ENCODE measurements at places on chromosomes 5 and 9. TPM values are rescaled to one million over a fixed set of nuclear protein-coding genes. Genes with fewer than 3 reads are reported as not detected.
A peak's percentile ranks its signal among the peaks of the same experiment; 100 is the strongest.

DNA sequence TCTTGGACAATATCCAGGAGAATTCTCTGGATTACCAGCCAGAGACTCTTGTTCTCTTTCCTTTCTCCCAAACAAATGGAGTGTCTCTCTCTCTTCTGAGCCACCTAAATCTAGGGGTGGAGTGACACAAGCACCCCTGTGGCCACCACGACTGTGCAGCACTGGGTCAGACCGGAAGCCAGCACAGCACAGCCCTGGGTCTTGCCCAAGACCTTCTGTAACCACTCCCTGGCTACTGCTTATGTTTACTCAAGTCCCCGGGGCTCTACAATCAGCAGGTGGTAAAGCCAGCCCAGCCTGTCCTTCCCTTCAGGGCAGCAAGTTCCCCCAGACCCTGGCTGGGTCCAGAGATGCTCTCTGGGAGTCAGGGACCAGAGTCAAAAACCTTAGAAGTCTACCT, 110.0 kb upstream of the TUT7 start:
- no peaks in the 10 kb centered on the region for H3K4me1 ChIP-seq
- no peak overlapping the region for H3K27ac ChIP-seq
- H3K36me3 ChIP-seq, result no peaks in the 10 kb centered on the region

GRCh38 chr9:111037356-111037707, 938 bp downstream of the LPAR1 start:
- H3K4me1 ChIP-seq, result peaks cover 10% of the 10 kb centered on the region
- no peaks in the 10 kb centered on the region for H3K36me3 ChIP-seq
- peaks cover 33% of the 10 kb centered on the region for H3K27me3 ChIP-seq
- no peak for DNase-seq
- no peak overlapping the region for H3K27ac ChIP-seq

DNA sequence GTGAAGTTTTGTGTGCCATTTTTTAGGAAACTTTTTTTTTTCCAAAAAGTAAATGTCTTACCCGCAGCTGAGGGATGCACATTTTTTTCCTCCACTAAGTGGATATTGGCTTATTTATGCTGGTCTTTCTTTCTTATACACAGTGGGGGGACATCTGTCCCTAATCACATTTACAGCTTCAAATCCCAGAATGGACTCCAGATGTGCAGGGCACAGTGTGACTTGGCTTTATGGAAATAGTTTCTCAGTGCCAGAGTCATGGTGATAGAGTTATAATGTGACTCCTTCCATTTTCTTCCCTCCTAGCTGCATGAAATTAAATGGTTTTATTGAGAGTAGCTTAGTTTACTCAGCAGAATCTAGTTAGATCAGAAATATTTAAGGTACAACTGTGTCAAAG, 66.5 kb downstream of the SV2C start:
- no peak overlapping the region for H3K27ac ChIP-seq
- no peak for DNase-seq
- H3K4me1 ChIP-seq, result no peaks in the 10 kb centered on the region
- H3K27me3 ChIP-seq, result peaks cover 7% of the 10 kb centered on the region
- H3K4me3 ChIP-seq, result no peak overlapping the region

GRCh38 chr9:87592554-87593358, 95.1 kb downstream of the DAPK1 start:
- no peak overlapping the region for H3K4me3 ChIP-seq
- DNase-seq, result no peak
- no peaks in the 10 kb centered on the region for H3K27me3 ChIP-seq
- no peaks in the 10 kb centered on the region for H3K4me1 ChIP-seq

DNA sequence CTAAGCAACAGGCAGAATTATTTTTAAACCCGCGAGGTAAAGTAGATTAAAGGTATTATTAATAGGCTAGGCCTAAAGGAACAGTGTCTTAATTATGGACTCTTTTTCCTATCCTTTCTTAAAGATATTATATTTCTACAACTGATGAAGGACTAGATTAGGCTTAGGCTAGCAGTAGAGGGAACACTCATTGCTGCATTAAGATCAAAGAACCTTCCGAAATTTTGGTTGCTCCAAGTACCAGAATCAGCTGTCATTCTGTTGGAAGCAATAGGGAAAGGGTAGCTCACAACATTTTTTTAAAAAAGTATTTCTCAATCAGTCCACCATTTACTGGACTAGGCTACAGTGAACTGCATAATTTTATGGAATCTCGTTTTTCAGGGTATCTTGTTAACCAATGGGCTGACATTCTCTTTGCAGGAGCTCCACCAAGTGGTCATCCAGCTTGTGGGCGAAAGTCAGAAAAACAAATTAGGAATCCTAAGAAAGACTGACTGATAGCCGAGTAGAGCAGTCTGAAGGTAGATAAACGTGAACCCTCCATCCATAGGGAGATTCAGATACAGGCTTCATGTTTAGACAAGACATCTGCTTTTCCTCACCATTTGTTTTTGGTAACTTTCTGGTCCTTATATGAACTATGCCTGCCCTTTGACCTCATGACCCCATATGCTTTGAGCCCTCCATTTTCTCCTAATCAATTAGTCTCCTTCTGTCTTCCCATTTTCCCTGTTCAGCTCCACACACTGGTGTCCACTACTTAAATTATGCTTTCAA, 103.6 kb upstream of the CHD1 start:
- peaks cover 59% of the 10 kb centered on the region for H3K4me1 ChIP-seq
- H3K27me3 ChIP-seq, result no peaks in the 10 kb centered on the region
- DNase-seq, result peak; percentile 54
- H3K27ac ChIP-seq, result peak overlapping the region; percentile 91
- peak overlapping the region; percentile 74 for H3K4me3 ChIP-seq

GRCh38 chr9:12759761-12760160, 15.1 kb upstream of the LURAP1L start:
- H3K27ac ChIP-seq, result no peak overlapping the region
- no peak overlapping the region for H3K4me3 ChIP-seq
- no peaks in the 10 kb centered on the region for H3K4me1 ChIP-seq
- DNase-seq, result no peak
- H3K27me3 ChIP-seq, result no peaks in the 10 kb centered on the region
- no peaks in the 10 kb centered on the region for H3K36me3 ChIP-seq

DNA sequence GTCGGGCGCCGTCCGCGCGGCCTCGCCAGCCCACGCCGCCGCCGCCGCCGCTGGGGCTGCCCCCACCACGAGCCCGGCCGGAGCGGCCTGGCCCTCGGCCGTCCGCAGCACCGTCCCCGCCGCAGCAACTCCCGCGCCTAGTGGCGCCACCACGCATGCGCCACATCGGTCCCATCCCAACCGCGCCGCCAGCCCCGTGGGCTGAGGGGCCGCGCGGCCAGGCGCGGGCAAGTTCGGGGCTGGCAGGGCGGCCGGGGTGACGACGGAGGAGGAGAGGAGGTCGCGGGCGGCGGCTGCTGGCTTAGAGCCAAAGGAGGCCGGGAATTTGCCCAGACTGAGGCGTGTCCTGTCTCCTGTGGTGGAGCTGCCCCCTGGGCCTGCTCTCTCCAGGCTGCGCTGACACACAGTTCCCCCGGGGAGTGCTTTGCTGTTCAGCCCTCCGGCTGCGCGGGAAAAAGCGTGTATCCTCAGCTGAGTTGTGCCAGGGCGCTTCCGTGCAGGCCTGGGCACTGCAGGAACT, at the start of gene TUSC1:
Gene TUSC1, minus strand, starts transcription at position 298 of the 520 bp plus-strand sequence. Its CDS starts 132 bp downstream, at position 166.
- peak; percentile 10 for DNase-seq
- peak within 1 kb of the TSS; percentile 39 for H3K4me3 ChIP-seq
- H3K27me3 ChIP-seq, result peaks cover 12% of the 10 kb centered on the region
- H3K27ac ChIP-seq, result no peak within 1 kb of the TSS
- no peaks in the 10 kb centered on the region for H3K4me1 ChIP-seq

GRCh38 chr5:38117784-38118479, 140.4 kb upstream of the EGFLAM start:
- H3K4me1 ChIP-seq, result peaks cover 6% of the 10 kb centered on the region
- H3K27me3 ChIP-seq, result peaks cover 2% of the 10 kb centered on the region
- no peak for DNase-seq
- no peak overlapping the region for H3K27ac ChIP-seq

GRCh38 chr9:109707355-109707754, 72.6 kb upstream of the PALM2AKAP2 start:
- DNase-seq, result no peak
- no peaks in the 10 kb centered on the region for H3K36me3 ChIP-seq
- H3K4me1 ChIP-seq, result no peaks in the 10 kb centered on the region
- H3K27ac ChIP-seq, result no peak overlapping the region

GRCh38 chr5:118195211-118195610, 793.1 kb downstream of the DTWD2 start:
- no peak overlapping the region for H3K4me3 ChIP-seq
- no peak overlapping the region for H3K27ac ChIP-seq
- no peak for DNase-seq
- H3K27me3 ChIP-seq, result no peaks in the 10 kb centered on the region
- no peaks in the 10 kb centered on the region for H3K36me3 ChIP-seq

DNA sequence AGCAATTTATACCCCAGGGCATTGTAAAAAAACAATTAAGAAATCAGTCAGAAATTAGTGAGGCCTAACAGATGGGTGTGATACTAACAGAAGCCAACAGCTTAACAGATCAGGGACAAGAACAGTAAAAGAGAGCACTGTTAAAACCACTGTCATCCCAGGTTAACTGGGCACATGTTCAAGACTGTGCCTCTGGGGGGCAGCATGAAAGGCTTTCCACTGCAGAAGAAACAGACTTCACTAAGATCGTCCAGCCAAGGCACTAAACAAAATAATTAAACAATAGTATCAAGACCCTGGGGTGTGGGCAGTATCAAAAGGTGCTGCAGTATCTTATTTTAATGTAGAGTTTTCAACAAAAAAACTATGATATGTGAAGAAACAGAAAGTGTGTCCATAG, 43.5 kb downstream of the FBN2 start:
- DNase-seq, result no peak
- H3K4me1 ChIP-seq, result no peaks in the 10 kb centered on the region
- no peaks in the 10 kb centered on the region for H3K27me3 ChIP-seq
- no peak overlapping the region for H3K27ac ChIP-seq
- H3K36me3 ChIP-seq, result no peaks in the 10 kb centered on the region

DNA sequence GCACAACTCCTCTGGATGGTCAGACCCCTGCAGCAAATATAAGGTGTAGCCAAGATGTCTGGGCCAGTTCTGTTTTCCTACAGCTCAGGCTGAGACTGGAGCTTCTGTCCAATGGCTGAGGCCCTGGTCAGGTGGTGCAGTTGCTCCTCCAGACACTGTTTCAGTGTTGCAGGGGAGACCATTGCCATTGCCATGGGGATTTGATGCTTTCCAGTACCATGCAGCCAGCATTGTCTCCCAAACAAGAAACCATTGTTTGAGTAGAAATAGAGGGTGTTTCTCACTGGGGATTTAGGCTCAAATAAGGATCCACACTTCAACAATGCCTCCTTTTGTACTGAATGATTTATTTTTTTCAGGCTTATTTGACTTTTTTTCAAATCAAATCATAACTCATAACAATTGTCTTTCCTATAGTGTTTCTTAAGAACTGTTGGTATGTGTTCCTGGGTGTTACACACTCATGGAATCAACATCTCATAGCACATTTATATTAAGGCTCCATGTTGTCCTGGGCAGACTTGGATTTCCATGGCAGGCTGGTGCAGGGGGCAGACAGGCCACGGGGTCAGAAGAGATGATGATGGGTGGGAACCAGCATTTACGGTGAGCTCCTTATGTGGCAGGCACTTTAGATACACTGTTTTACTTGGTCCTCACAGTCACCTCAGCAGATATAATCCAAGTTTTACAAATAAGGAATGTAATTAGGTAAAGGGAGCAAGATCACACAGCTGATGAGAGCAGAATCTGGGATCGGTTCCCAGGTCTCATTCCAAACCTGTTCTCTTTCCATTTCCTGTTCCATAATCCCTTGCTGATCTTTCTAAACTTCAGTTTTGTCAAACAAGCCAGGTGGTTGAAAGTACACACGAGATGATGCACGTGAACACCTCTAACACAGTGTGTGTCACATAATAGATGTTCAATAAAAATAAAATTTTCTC, 95.9 kb upstream of the GNAQ start:
- H3K4me3 ChIP-seq, result no peak overlapping the region
- no peak for DNase-seq
- no peaks in the 10 kb centered on the region for H3K36me3 ChIP-seq
- H3K27me3 ChIP-seq, result peaks cover 4% of the 10 kb centered on the region

DNA sequence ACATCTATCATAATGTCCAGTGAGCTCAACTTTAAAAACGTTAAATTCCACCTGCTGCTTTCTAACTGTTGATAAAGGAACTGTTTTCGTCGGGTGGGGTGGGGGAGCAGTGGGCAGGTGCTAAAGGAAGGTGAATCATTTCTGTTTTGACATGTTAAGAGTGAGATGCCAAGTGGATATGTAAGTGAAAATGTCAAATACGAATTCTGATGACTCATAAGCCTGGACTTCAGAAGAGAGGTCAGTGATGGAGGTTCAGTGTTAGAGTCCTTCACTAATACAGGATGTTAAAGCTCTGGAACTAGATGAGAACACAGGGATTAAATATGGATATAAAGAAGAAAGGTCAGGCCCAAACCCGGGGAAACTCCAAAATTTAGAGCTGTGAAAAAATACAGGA, 617.9 kb upstream of the CTNND2 start:
- no peaks in the 10 kb centered on the region for H3K27me3 ChIP-seq
- H3K36me3 ChIP-seq, result no peaks in the 10 kb centered on the region
- H3K27ac ChIP-seq, result no peak overlapping the region
- no peaks in the 10 kb centered on the region for H3K4me1 ChIP-seq
- DNase-seq, result no peak

DNA sequence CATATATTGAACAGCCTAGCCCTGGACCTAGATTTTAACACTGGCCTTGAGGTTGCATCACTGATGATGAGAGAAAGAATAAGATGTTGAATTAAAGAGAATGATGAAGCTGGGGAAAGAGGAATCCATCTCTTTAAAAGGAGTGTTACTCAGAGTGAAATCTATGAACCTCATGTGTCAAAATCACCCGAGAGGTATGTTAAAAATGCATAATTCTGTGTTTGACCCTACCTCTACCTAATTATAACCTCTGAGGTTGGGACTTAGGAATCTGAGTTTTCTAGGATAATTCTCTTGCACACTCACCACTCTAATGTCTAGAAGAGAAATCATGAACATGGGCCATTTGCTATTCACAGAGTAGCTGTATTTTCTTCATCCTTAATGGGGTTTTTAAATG, 479.4 kb downstream of the ENC1 start:
- no peaks in the 10 kb centered on the region for H3K36me3 ChIP-seq
- no peak overlapping the region for H3K4me3 ChIP-seq
- no peak for DNase-seq
- peaks cover 10% of the 10 kb centered on the region for H3K27me3 ChIP-seq

GRCh38 chr5:31485376-31486207, 46.3 kb downstream of the DROSHA start:
- no peak for DNase-seq
- peaks cover 48% of the 10 kb centered on the region for H3K36me3 ChIP-seq
- H3K4me3 ChIP-seq, result no peak overlapping the region

The GPSM1 gene
- 10.0 TPM for total RNA-seq

The SPINK13 gene
- total RNA-seq, result not detected

The FRRS1L gene
- not detected for total RNA-seq

The PCDHB2 gene
- not detected for total RNA-seq

The MZB1 gene
- total RNA-seq, result 14.5 TPM

The NDUFB6 gene
- 61.4 TPM for total RNA-seq

The CCIN gene
- total RNA-seq, result not detected

The TENT4A gene
- total RNA-seq, result 50.6 TPM

The IFNK gene
- not detected for total RNA-seq

The GALNT12 gene
- 14.3 TPM for total RNA-seq
